ENCODE measurements at places on chromosomes 5 and 9.

GRCh38 chr5:172902497-172903472, 56.4 kb upstream of the RPL26L1 start:
- DNase-seq = no peak

DNA sequence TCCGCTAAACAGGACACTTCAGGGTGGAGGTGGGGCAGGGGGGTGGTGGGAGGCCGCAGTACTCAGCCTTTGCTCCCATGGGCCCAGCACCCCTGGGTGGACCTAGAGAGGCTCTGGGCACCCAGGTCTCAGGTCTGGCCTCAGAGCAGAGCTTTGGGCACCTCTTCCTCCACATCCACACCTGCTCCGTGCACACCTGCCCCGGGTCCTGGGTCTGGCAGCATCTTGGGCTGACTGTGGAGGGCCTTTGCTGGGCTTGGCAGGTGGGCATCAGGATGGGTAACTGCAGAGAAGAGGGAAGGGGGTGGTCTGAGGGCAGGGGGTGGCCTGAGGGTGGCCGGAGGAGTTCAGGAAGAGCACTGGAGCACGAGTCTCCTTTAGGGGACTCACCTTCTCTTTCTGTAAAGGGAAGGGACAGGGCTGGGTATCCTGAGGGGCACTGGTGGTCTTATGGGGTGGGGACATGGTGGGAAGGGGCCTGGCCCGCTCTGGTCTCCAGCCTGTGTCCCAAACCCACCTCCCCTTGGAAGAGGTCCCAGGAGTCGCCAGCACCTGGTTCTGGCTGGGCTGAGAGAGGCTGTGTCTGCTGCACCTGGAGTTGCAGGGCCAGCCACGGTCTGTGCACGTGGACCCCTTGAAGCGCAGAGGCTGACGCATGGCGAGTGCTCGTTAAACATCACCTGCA, 106.7 kb upstream of the IER5L start:
- DNase-seq = no peak

- no peak for DNase-seq
These were observed 913.1 kb downstream of the EFNA5 start for GRCh38 chr5:106757672-106758071.

GRCh38 chr5:143170977-143171376, 232.5 kb downstream of the NR3C1 start:
- DNase-seq = no peak

- DNase-seq = no peak
These were observed 326.1 kb downstream of the PLK2 start for GRCh38 chr5:58133631-58134296.

DNA sequence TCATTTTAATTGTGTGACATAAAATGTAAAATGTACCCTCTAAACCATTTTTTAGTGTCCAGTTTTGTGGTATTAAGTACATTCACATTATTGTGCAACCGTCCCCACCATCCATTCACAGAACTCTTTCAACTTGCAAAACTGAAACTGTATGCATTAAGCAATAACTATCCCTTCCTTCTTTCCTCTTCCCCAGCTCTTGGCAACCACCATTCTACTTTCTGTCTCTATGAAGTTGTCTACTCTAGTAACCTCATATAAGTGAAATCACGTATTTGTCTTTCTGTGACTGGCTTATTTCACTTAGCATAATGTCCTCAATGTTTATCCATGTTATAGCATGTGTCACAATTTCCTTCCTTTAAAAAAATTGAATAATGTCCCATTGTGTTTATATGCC, 142.4 kb downstream of the C9orf152 start:
- DNase-seq = no peak

- no peak for DNase-seq
These were observed 214.7 kb downstream of the ICE1 start for GRCh38 chr5:5637173-5637572.

GRCh38 chr5:146313027-146313426, 25.6 kb upstream of the POU4F3 start:
- no peak for DNase-seq

DNA sequence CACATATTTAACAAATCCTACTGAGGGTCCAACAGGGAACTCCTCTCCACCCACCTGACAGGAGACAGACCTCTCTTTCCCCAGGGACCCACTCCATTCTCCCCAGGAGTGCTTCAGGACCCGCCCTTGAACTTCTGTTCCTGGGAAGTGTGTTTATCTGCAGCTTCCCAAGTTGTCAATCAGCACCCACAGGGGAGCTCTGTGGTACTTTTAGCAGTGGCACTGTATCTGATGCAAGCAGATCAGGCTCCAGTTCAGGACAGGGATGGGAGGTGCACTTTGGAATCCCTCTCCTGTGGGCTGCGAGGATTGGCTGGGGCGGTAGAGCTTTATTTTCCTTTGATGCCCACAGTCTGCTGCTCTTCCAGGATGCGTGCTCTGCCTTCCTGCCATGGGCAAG, 8.7 kb downstream of the GALNT10 start:
- no peak for DNase-seq

- no peak for DNase-seq
These were observed 59.2 kb downstream of the TNC start for GRCh38 chr9:115058684-115059315.

GRCh38 chr9:135218331-135219225, 131.1 kb downstream of the OLFM1 start:
- DNase-seq = no peak

DNA sequence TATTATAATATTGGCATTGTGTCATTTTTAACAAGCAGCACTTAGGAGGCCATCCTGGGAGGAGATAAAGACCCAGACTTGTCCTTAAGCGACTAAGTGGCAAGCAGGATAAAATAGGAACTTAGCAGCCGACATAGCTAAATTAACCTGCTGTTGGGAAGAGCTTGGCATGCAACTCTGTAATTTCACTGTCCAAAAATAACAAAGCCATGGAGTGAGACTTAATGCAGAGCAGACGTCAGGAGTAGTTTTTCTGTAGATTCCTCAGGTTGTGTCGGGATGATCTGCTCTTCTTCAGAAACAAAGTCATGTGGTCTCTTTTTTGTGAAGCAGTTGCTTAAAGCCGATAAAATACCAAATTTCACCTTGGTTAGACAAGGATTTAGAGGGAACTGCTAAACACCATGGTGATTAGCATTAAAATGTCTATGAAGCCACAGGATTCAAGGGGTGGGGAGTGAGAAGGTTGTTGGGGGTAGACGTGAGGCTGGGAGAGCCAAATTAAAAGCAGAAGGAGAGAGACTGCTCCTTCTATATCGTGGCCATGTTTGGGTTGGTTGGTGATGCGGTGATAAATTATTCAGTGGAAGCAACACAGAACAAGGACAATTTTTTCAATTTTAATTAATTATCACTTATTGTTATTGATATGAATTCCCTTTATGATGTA, 303.0 kb downstream of the CSNK1G3 start:
- no peak for DNase-seq

DNA sequence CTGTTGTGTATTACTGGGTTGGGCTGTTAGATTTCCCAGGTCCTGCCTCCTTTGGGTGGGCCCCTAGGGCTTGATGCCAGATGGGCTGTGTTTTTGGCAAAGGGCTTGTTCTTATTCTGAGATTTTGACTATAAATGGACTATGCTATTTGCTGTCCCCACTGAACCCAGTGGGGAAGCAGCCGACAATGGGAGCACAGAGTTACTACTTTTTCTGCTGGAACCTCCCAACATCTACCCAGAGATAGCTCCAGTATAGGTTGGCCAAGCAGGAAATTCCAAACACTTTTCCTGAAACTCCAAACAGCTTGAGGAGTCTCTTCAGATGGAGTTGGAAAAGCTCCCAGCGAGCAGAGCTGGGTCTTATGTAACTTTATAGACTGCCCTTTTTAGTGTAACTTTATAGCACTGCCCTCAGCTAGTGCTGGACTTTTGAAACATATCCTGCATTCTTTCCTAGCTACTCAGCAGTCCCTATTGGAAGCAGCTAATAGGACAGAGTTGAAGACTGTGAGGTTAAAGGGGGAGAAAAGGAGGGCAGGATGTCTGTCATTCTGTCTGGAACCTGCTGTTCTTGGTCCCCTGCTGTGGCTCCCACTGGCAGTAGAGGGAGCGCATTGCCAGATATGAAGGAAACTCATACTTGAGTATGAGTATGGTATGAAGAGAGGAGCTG, 21.0 kb downstream of the RUSC2 start:
- DNase-seq = no peak

DNA sequence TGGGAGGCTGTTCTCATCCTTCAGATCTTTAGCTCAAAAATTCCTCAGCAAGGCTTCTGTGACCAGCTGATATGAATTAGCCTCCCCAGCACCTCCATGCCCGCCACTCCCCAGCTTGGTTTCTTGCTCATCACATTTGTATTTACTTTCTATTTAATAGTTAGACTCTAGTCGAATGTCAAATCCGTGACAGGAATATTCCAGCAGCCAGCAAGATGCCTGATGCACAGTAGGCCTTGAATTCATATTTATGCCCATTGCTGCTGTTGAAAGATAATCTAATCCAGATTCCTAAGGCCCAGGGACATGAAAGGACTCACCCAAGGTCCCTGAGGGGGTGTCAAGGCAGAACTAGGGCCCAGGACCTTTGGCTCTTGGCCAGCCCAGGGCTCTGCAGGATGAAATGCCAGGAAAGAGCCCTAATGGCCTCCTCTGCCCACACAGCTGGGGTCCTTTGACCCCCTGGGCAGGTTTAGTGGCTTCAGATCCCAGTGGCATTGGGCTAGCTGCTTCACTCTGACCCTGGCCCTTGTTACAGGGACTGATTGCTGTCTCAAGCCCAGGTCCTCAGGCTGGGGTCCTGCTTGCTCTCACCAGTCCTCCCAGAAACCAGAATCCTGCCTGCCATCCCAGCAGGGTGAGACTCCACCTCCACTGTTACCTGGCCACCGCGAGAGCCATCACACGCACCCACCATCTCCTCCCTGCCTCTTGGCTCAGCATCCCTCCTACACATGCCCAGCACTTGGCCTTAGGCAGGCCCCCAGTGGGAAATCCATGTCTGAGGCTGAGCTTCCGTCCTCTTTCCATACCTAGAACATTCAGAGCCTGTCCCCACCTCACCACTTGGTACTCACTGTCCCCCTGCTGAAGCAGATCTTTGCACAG, 7.3 kb downstream of the CSF1R start:
- DNase-seq = no peak

- DNase-seq = no peak
These were observed 108.6 kb upstream of the ATP10B start for GRCh38 chr5:160960592-160960991.

- DNase-seq = no peak
These were observed 448.2 kb downstream of the GADD45G start for GRCh38 chr9:90053027-90053426.

DNA sequence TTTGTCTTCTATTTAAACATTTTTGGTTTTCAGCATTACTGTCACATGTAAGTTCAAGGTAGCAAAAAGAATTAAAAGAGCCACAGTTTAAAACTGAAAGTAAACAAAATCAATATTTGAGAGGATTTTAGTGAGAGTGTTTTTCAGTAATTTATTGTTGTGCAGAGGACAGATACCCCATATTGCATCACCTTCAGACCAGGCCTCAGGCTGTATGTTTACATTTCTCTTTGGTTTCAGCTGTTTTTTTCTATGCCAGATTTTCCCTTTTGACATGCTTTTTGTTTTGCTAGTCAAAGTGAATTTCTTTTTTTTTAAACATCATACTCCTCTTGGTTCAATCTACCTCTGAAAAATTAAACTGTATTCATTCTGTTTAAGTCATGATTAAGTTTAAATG, 47.2 kb downstream of the MAST4 start:
- DNase-seq = no peak

GRCh38 chr5:38032149-38032548, 192.3 kb upstream of the GDNF start:
- no peak for DNase-seq

DNA sequence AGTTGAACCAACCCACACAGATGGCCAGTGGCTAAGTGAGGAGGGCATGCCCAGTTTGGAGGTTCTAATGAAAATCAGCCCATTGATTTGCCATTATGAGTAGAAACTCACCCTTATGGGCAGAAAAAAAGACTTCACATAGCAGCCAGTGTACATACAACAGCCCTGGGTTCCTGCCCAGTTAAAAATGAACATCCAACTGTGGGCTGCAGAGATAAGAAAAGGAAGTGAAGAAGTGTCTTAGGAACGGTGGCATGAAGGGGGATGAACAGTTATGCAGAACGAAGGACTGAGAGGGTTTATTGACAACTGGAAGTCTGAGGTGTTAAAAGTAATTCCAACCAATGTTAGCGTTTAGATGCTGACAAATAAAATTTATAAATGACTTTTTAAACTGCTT, 118.4 kb downstream of the MARCHF3 start:
- no peak for DNase-seq

GRCh38 chr9:132162764-132163456, 1.1 kb downstream of the NTNG2 start:
- no peak for DNase-seq

DNA sequence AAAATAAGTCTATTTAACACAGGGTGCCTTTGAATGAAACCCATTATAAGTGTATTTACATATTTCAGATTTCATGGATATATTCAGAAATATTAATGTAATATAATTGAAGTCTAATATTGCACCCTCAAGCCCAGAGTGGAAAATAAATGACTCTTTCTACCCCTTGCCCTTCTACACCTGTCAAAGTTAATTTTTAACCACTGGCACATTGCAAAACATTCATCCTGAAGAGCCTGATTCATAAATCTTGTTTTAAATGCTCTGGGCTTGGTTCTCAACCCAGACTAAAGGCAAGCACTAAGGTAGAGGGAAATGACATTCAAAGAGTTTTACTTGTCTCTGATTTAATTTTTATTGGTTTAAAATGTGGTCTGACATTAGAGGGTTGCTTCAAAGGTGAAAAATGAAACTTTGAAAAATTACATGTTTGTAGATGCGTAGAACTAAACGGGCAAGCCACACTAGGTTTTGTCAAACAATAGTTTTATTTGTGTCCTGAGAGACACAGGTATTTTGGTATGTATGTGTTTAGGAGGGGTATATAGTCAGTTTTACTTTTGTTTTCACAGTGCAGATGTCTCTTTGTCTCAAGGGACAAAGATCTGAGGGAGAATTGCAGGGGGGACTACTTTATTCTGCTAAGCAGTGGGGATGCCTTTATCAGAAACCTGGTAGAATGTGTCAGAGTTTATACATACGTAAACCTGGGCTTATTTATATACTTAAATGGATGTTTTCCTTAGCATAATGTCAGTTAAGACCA, 69.7 kb downstream of the PIK3R1 start:
- DNase-seq = no peak

DNA sequence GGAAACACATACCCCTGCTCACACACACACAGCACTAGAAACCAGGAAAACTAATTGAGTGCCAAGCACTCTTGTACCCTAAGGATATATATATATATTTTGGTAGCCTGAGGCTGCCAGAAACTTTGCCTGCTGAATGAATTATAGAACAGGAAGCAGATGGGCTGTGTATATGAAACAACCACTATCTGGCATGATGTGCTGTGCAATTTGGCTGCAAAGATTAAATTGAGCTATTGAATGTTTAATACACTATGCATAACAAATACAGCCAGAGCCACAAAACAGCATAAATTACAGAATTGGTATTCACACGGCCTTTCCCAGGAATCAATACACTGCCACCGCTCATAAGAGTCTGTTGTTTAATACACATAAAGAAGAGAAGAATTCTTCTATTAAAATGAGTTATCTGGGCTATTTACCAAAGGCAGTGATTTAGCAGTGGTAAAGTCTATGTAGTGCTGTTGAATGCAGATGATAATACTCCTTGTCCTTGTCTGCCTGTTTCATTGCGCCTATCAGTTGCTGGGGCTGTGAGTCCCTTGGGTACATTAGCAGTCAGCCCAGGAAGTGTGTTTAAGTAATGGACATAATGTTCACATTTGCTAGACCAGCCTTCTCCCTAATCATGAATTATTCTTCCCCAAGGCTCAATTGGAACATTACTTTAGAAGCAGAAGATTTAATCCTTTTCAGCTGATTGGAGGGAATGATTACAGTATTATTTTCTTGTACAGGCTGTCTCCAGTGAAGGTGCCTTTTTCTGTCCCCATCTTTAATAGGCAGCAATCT, 294.3 kb downstream of the TLE1 start:
- DNase-seq = no peak
